Adipose tissue (tissue), 3 donors: ENCODE measurements at places on chromosomes 4 and X. TPM values are rescaled to one million over a fixed set of nuclear protein-coding genes. Genes with fewer than 3 reads are reported as not detected.

CLCN4 gene
- 2.4 TPM for polyA plus RNA-seq

PPBP gene
- not detected for polyA plus RNA-seq

GIMD1 gene
- not detected for polyA plus RNA-seq

ARHGEF38 gene
- polyA plus RNA-seq = not detected

ETDA gene
- polyA plus RNA-seq = not detected

P2RY8 gene
- polyA plus RNA-seq = 1.8 TPM

MSX1 gene
- 1.0 TPM for polyA plus RNA-seq

JCHAIN gene
- polyA plus RNA-seq = 7.7 TPM

ZIC3 gene
- not detected for polyA plus RNA-seq

ENPP6 gene
- polyA plus RNA-seq = 0.03 TPM

G6PD gene
- 17.6 TPM for polyA plus RNA-seq

PLS3 gene
- 66.2 TPM for polyA plus RNA-seq

SSX3 gene
- polyA plus RNA-seq = not detected

ALAS2 gene
- 0.12 TPM for polyA plus RNA-seq

MAGEA4 gene
- not detected for polyA plus RNA-seq

EREG gene
- polyA plus RNA-seq = 0.45 TPM

PAGE4 gene
- polyA plus RNA-seq = not detected

IL1RAPL1 gene
- polyA plus RNA-seq = not detected

HERC6 gene
- 4.0 TPM for polyA plus RNA-seq

TCEANC gene
- polyA plus RNA-seq = 1.2 TPM

KIF4A gene
- polyA plus RNA-seq = 0.34 TPM

TEX13B gene
- polyA plus RNA-seq = not detected

TACR3 gene
- polyA plus RNA-seq = not detected

C4orf54 gene
- under 0.01 TPM for polyA plus RNA-seq

TMSB15B gene
- 1.3 TPM for polyA plus RNA-seq

ATP6AP1 gene
- polyA plus RNA-seq = 45.9 TPM

MGST2 gene
- polyA plus RNA-seq = 61.1 TPM

SYTL5 gene
- polyA plus RNA-seq = 0.33 TPM

MAOA gene
- polyA plus RNA-seq = 210 TPM

NDST3 gene
- not detected for polyA plus RNA-seq

XG gene
- polyA plus RNA-seq = 1.7 TPM

PRDM8 gene
- polyA plus RNA-seq = 1.8 TPM

NCAPG gene
- polyA plus RNA-seq = 0.10 TPM

GPRIN3 gene
- 1.0 TPM for polyA plus RNA-seq

ERCC6L gene
- 0.03 TPM for polyA plus RNA-seq

ZNF630 gene
- polyA plus RNA-seq = 1.2 TPM
